ENCODE measurements at places on chromosomes 3 and 15.

DNA sequence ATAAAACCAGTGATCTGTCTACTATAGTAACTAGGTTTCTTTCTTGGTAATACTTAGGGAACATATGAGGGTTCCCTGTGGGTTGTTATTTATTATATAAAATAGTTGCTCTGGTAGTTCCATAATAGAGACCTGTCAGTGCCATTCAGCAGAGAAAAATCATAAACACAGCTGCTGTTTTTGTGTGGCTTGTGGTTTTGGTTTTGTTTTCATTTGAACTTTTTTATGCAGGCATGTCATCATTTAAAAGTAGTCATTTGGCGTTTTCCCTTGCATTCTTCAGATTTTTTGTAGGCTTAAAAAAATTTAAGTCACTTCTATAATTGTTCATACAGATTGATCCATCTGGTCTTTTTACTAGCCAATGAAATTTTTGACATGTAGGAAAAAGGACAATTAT lies 47.9 kb downstream of the PIK3CA start:
- no peak for DNase-seq

DNA sequence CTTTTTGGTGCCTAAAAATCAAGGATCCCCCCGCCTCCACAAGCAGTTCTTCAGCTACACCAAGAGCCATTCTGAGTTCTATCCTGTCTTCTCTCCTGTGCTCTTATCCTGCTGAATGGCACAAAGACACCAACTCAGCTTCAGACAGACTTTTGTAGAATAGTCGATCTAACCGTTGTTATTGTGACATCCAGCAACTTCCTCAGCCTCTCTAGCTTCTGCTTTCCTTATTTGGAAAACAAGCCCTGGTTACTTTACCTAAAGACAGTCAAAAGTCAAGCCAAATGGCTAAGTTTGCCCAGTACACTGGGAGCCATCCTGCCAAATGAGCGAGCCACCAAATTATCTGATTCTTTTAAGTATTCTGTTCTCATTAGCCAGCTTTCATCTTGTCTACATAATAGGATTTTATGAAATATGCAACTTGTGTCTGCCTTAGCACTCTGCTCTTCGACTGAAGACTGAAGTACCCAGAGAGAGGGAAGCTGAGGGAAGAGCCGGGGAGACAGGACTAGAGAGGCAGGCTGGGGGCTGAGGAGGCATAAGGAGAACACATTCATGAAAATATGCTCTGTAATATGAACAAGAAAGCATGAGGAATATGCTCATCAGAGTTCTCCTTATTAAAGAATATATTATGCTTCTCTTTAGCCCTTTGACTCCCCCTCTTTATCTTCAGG lies 35.1 kb downstream of the LYZL4 start:
- DNase-seq = no peak

DNA sequence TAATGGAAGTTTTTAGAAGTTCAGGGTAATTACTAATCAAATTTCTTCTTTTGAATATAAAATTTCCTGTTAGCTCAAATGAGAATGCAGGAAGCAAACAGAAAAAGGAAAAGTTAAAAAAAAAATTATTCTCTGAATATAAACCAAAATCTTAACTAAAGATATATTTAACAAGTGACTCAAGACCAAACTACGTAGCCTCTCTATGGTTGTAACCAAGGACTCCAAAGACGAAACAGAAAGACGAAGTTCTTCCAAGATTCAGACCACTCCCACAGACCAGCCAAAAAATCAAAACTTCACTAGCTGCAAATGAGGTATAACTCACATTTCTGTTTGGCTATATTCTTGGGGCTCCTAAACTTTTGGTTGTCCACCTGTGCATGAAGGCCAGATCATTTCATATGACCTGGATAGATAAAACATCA lies 846.5 kb upstream of the ALCAM start:
- no peak for DNase-seq

DNA sequence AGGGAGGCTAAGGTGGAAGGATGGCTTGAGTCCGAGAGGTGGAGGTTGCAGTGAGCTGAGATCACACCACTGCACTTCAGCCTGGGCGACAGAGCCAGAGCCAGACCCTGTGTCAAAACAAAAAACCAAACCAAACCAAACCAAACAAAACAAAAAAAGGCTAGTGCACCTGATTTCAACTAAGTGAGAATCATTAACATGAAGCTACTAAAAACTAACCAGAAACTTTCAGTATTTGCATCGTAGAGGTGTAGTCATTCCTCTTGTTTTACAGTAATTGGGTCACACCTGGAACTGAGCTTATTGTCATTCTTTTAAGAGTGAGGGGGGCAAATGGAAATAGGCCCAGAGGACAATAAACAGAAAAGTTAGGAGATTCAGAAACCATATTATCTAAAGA lies 58.5 kb downstream of the ST6GAL1 start:
- no peak for DNase-seq

GRCh38 chr15:72912996-72913395 lies 129.4 kb upstream of the ADPGK start:
- no peak for DNase-seq

DNA sequence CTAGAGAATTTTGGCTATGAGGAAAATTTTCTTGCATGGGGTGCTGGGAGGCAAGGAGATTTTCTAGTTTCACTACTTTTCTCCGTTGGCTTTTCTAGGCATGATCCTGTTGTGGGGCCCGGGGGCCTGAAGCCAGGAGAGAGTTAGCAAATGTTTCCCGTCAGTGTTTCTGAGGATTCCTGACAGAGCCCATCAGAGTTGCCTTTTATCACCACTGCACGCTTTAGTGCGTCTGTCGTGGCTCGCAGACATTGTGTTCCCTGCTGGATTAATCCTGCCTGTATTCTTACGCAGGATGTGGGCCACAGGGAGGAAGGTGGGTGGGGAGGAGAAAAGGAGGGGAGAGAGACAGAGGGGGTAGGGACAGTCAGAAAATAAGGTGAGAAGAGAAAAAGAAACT lies 18.1 kb upstream of the BOC start:
- no peak for DNase-seq

- no peak for DNase-seq
Measured at GRCh38 chr15:100671858-100672543, 69.6 kb downstream of the ASB7 start.

DNA sequence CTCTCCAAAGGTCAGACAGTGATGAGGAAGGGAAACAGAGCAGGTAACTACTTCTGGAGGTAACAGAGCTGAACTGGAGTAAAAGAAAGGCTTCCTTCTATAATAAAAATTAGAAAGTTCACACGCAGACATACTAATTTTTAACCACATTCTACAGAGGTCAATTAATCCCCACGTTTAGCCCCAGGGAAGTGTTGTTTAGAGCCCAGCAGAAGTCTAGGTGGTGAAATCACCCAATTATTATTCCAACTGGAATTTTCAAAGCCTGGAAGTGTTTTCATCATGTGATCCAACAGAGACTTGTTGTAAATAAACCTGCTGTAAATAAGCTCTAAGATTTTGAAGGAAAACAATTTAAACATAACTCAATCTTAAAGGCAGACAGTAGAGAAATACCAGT lies 6.8 kb downstream of the ALDH1A2 start:
- DNase-seq = no peak

- no peak for DNase-seq
Measured at GRCh38 chr3:146529021-146529420, 15.4 kb downstream of the PLSCR1 start.

DNA sequence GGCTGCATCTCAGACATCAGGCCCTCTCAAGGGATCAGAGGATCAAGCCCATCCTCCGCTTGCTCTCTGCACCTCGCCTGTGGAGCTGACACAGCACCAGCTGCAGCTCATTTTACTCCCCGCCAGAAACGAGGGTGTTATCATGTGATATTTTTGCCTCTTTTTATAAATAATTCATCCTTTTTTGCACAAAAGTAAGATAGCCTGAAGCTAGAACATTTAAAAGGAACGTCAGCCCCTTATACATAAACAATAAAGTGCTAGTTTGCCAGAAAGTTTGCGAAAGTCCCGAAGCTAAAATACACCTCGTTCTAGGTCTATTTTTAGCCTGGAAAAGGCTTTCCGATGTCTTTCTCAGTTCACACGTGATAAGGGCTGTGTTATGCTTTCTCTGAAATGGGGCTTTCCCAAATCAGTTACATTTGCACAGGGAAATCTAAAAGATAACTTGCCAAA lies 9.6 kb upstream of the FAM174B start:
- DNase-seq = no peak

- DNase-seq = no peak
Measured at GRCh38 chr3:36813305-36813704, 49.0 kb upstream of the DCLK3 start.

- DNase-seq = no peak
Measured at GRCh38 chr3:23865595-23866396, 51.0 kb downstream of the NKIRAS1 start.

DNA sequence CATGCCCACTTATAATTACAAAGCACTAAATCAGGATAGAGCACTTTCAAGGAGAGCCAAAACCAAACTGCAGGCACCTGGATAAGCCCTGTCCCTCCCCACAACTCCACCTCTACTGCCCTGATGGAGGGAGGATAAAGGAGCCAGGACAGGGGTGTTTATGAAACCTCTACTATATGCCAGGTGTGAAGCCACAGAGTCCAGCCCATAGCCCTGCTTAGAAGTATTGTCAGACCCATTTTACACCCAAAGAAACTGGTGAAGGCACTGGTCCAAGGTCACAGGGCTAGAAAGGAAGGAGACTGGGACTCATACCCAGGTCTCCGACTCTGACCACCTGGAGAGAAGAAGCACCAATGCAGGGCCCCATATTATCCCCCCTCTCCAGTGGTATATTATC lies 48.7 kb downstream of the SH3BP5 start:
- DNase-seq = no peak

DNA sequence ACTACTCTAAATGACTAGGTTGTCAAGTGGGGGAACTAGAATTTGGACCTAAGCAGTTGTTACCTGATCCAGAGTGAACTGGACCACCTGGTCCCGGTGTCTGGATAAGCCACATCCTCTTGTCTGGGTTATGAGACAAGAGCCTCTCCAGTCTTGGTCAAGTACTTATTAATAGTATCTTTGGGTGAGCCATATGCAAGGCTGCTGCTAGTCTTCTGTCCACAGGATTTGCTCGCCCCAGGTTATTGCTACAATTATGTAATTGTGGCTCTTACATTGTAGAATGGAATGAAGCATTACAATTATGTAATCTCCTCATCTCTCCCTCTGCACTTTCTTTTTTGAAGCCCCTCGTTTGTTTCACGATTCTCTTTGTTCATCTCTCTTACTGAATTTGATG lies 24.0 kb upstream of the AGBL1 start:
- no peak for DNase-seq

DNA sequence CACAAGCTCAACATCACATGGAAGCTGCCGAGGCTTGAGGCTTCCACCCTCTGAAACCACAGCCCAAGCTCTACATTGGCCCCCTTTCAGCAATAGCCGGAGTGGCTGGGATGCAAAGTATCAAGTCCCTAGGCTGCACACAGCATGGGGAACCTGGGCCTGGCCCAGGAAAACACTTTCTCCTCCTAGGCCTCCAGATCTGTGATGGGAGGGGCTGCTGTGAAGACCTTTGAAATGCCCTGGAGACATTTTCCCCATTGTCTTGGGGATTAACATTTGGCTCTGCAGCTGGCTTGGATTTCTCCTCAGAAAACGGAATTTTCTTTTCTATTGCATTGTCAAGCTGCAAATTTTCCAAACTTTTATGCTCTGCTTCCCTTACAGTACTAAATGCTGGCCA lies 18.2 kb downstream of the HRG start:
- DNase-seq = no peak

GRCh38 chr3:171700157-171700556 lies 110.1 kb downstream of the PLD1 start:
- DNase-seq = no peak

- DNase-seq = no peak
Measured at GRCh38 chr3:55183201-55183600, 255.3 kb upstream of the LRTM1 start.

DNA sequence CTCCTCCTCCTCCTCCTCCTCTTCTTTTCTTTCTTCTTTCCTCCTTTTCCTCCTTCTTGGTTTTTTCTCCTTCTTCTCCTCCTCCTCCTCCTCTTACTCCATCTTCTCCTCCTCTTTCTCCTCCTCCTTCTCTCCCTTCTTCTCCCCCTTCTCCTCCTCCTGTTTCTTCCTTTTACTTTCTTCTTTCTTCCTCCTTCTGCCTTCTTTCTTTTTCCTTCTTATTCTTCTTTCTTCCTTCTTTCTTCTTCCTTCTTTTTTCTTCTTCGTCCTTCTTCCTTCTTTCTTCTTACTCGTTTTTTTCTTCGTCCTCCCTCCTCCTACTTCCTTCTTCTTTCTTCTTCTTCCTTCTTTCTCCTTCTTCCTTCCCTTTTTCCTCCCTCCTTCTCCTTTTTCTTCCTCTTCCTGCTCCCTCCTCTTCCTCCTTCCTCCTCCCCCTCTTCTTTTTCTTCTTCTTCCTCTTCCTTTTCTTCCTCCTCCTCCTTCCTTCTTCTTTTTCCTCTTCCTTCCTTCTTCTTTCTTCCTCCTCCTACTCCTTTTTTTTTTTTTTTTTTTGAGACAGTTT lies 92.1 kb downstream of the SLMAP start:
- DNase-seq = no peak

DNA sequence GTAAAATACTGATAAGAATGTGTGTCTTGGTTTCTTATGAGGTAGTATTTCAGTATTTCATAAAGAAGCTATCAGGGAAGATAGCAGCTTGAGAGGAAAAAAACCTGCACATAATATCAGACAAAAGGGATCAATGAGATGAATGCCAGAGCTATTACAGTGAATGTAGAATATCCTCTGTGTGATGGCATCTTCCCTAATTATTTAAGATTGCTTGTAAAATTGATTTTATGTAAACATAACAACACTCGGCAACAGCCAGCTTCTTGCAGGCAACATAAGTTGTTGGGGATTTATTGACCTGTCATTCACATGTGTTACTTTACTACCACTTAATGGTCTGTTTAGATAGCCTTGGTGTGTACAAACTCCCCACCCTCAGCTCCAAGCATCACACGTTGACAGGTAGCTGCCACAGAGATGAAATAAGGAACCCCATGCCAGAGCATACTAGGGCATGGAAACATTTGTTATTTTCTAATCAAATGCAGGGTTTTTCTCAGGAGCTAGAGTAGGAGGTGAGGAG lies 49.2 kb upstream of the RARB start:
- DNase-seq = no peak

GRCh38 chr3:39638301-39638700 lies 170.8 kb downstream of the MOBP start:
- no peak for DNase-seq

- no peak for DNase-seq
Measured at GRCh38 chr3:54665016-54665600, 262.8 kb downstream of the LRTM1 start.

DNA sequence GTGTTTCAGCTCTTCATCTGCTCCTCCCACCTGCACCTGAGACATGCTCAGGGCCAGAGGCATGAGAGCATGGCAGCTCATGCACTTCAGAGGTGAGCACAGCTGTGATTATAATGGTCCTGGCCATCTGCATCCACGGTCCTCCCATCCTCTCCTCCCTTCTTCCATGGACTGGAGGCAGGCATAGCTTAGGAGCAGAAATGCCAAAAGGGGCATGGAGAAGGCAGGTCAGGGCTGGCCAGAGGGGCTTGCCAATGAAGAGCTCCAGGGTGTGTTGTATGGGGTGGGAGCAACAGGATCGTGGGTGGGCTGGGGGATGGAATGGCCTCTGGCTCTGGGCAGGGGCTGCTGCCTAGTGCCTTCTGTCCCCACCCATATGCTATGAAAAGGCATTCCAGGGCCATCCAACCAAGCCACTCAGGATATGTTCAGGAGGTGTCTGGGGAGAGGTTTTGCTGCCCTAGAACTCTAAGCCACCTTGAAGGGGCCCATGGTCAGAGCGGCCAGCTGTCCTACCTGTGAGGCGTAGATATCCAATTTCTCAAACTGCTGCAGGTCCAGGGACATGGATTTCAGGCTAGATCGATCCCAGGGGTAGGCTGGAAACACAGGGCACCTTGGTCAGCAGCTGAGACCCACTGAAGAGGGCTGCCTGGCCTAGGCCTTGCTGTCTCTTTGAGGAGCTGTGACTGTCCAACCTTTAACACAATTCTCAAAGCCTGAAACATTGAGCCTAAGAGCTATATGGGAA lies 26.1 kb downstream of the KY start:
- DNase-seq = no peak
